ENCODE measurements at places on chromosomes 3 and 15.
A peak's percentile ranks its signal among the peaks of the same experiment; 100 is the strongest.

DNA sequence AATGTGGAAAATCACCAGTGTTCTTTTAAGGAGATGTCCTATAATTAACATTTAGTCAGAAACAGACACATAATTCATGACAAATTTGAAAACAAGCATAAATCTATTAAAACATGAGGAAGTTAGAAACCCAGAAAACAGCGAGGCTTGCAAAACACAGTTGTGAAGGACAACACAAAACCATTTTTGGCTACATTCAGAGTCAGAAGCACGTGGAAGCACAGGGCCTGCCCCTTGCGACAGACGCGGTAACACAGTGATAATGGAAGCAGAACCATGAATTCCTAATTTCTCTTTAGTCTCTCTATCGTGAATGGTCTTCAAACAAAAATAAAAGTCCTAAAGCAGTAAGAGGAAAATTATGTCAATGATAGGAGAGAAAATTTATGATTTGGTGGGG is 12.2 kb downstream of the NCEH1 start:
- DNase-seq = no peak

GRCh38 chr3:76582632-76583378 is 457.1 kb upstream of the ROBO2 start:
- DNase-seq = no peak

DNA sequence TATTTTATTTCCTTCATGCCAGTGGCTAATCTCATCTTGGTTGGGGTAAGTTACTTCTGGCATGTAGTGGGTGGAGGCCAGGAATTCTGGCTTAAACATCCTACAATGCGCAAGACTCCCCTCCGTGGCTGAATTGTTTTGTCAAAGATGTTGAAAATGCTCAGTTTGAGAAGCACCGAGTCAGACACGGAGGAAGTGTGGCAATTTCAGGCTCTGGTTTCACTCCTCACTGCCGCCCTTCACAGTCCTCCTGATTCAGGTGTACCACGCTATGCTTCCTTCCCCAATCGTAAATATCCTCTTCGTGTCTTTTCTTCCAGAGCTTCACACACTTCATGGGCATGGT is 150.7 kb downstream of the OPA1 start:
- DNase-seq = no peak

GRCh38 chr3:48232734-48233133 is 8.2 kb upstream of the ZNF589 start:
- peak; percentile 56 for DNase-seq

GRCh38 chr3:133058831-133059230 is 20.6 kb downstream of the TMEM108 start:
- DNase-seq = no peak

- DNase-seq = no peak
Measured at GRCh38 chr3:52477076-52477795, 17.9 kb upstream of the STAB1 start.

DNA sequence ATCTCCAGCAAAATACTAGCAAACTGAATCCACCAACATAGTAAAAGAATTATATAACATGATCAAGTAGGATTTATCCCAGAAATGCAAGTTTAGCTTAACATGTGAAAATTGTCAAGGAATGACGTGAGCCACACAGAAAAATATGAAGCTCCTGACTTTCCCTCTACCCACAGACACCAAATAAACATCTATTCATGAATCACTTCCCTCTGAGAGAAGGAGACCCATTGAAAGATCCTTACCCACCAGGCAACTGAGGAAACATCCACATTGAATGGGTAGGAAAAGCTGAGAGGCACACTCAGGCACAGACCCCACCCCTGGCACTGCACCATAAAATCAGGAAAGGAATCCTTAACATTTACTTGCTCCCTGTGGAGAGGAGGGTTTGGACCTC is 102.2 kb upstream of the MANF start:
- DNase-seq = no peak

DNA sequence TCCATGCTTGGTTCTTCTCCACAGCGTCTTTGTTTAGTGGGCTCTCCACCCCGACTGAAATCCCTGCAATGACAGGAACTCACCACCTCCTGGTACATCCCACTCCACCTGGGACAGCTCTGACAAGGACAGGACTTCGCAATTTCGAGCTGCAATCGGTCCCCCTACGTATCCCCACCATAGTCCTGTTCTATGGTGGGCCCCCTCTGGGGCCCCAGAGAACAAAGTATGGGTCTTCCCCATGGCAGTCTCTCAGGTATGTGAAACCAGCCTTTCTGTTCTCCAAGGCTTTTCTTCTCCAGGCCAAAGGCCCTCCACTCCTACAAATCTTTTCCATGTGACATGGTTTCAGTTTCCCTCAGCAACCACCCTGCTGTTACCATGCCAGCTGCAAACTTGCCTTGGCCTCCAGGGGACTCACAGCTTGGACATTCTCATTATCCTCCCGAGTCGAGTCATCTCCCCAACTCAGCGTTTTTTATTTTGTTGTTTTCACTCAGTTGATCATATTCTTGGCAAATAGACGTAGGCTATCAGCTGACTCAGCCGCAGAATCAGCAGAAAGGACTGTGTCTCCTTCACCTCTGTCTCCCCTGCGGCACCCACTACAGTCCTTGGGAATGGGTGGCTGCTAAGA is 233.3 kb downstream of the OPA1 start:
- DNase-seq = no peak

DNA sequence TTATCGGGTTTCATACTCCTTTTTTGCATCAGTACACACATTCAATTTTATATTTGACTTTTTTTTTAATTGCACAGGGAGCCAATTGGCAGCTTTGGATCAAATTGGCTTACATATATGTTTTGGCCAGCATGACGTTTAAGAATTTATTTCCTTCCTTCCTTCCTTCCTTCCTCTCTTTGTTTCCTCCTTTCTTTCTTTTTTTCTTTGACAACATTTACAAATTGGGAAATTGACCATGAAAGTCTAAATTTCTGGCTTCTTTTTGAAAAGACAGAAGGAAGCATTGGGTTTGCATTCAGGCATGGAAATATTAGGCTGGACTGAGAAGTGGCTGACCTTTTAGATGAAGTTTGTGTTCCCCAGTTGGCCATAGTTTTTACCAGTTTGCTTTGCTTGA is 103.4 kb upstream of the IGSF10 start:
- no peak for DNase-seq

DNA sequence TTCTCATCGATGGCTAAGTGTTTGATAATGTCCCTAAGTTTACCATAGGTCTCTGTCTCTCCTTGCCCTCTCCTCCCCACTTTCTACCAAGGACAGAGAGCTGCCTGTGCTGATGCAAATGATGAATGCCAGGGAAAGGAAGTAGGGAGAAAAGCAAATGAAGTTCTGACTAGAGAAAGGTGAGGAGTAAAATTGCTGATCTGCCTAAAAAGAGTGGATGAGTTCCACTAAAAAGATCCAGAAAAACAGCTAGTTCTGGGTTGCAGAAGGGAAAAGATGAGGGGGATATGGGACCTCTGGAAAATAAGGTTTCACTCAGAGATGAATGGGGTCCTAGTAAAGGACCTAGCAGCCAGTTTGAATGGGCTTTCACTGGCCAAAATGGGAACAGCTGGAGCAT is 13.8 kb downstream of the MYZAP start:
- no peak for DNase-seq

DNA sequence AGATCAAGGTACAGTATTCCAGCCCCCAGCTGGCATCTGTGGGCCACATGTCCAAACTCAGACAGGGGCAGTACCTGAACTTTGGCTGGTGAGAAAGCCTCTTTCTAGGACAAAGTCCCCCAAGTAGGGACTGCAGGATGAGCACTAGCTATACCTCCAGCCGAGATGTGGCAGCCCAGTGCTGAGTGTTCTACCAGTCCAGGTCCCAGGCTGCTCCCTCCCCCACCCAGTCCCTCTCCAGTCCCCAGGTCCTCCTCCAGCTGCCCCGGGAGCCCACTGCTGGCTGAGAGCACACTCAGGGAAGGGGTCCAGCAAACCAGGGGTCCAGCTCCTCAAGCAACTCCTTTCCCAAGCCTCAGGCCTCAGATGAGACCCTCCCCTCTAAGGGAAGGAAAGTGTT is 1.5 kb downstream of the SLC26A6 start:
- no peak for DNase-seq

DNA sequence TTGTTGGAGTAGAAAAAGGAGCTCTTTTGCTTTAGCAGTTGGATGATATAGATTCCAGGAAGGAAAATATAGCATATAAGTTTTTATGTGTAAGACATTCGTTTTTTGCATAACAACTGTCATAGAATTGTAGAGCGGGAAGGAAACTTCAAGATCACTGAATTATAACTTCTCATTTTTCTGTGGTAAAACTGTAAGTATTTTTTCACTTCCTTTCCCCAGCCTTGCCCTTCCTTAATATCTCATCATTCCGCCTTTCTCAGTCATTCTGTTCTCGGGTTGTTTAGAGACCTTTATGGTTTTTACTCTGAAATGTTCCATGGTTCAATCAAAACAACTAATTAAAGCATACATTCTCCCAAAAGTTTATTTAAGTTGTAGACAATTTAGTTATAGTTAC is 1.1 kb downstream of the EAF2 start:
- DNase-seq = no peak

DNA sequence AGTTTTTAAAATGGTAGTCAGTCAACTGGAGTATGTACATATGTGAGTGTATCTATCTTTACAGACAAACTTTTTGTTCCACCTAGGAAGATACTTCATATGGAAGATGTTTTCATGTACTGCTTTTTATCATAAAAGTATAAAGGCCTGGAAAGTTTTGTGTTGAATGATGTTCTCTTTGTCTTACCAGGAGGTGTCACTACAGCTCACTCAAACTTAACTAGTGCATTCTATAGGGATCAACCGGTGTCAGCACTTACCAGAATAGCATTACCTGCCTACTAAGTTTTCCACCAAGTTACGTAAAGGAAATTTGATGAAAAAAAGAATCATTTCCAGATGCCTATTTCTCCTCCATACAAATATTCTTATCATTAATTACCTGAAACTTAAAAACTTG is 522.6 kb upstream of the SEMA6D start:
- no peak for DNase-seq

- no peak for DNase-seq
Measured at GRCh38 chr15:64865998-64866520, 24.3 kb downstream of the PLEKHO2 start.

- DNase-seq = peak; percentile 13
Measured at GRCh38 chr3:193842029-193842798, 249.2 kb downstream of the OPA1 start.

DNA sequence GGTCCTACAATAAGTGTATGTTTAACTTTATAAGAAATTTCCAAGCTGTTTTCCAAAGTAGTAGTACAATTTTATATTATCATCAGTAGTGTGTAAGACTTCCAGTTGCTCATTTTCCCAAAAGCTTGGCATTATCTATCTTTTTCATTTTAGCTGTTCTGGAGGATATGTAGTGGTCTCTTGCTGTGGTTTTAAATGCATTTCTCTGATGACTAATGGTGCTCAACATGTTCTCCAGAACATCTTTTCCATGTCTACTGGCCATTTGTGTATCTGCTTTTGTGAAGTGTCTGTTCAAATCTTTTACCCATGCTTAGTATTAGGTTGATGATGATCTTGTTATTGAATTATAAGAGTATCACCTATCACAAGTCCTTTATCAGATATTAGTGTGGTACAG is 13.3 kb downstream of the BCL2A1 start:
- DNase-seq = no peak

DNA sequence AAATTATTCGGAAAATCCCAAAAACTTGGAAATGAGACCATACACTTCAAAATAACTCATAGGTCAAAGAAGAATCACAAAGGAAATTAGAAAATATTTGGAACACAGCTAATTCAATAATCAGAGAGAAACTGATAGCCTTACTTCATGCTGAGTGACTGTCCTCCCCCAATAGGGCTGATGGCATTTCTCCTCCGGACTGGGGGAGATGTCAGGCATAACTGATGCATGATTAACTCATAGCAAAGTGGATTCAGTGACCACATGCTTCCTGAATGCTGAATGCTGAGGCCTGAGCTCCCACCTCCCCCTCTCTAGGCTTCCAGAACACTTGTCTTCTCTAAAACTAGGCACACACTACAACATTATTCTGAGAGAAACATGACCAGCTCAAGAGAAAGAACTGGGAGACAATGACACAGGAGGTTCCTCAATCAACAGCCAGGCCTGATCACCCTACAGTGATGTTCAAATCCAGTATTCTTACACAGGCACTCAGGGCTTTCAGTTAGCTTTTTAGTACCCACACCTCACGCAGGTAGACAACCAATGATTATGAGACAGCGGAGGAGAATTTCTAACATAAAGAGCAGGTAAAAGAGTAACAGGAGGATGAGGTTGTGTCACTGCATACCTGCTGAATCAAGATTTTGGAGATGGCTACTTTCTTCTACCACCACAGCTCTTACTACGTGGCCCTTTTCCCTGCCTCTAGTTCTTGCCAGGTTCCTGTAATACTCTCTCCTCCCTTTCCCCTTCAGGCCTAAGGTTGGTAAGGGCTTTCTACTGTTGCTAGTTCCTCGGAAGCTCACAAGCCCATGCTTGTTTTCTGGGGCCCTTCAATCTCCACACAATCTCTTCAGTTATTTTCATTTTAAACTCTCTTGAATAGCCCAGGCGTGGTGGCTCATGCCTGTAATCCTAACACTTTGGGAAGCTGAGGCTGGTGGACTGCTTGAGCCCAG is 96.1 kb downstream of the FMN1 start:
- no peak for DNase-seq

GRCh38 chr3:2484162-2485026 is 385.7 kb downstream of the CNTN4 start:
- no peak for DNase-seq

DNA sequence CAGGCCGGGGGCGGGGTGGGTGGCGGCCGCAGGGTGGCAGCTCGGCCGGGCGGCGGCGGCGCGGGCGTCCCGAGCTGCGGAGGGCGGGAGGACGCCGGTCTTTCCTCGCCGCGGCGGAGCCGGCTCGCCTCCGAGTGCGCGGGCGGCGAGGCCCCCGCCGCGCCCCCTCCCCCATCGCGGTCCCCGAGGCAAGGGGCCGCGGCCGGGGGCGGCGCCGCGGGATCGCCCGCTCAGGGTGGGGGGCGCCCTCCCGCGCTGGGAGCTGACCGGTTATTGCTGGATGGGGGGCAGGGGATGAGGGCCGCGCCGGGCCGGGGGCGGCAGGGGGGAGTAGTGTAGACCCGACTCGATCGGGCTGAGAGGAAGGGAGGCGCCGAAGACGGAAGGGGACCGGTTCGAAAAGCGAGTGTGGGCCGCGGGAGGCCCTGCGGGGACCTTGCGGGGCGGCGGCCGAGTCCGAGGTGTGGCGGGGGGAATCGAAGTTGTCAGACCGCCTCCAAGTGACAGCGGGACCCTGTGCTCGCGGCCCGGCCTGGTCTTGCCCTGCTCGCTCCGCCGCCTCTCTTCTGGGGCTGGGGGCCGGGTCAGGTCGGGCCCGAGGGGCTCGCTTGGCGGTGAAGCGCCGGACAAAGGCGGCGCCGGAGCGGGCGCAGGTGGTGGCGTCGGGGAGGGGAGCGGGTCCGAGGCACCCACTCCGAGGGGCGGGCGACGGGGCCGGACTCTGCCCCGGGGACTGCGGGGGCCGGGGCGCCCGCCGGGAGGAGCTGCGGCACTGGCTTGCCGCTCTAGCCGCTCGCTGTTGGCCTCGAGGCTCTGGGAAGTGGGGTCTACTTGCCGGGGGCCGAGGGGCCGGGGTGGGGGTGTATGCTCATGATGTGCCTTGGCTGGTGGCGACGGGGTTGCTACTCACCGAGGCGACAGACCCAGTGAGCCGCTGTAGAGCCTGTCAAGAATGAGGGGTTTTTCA is 1.1 kb downstream of the BAHD1 start:
- DNase-seq = no peak
